CMK (cell line): ENCODE measurements at places on chromosomes 7 and 10.

- no peak for DNase-seq
These were observed 417.5 kb downstream of the KCNMA1 start for GRCh38 chr10:77220150-77220549.

- DNase-seq: no peak
These were observed 61.5 kb downstream of the GDI2 start for GRCh38 chr10:5751601-5752253.

GRCh38 chr10:28432210-28432676 lies 100.7 kb upstream of the WAC start:
- DNase-seq: no peak

DNA sequence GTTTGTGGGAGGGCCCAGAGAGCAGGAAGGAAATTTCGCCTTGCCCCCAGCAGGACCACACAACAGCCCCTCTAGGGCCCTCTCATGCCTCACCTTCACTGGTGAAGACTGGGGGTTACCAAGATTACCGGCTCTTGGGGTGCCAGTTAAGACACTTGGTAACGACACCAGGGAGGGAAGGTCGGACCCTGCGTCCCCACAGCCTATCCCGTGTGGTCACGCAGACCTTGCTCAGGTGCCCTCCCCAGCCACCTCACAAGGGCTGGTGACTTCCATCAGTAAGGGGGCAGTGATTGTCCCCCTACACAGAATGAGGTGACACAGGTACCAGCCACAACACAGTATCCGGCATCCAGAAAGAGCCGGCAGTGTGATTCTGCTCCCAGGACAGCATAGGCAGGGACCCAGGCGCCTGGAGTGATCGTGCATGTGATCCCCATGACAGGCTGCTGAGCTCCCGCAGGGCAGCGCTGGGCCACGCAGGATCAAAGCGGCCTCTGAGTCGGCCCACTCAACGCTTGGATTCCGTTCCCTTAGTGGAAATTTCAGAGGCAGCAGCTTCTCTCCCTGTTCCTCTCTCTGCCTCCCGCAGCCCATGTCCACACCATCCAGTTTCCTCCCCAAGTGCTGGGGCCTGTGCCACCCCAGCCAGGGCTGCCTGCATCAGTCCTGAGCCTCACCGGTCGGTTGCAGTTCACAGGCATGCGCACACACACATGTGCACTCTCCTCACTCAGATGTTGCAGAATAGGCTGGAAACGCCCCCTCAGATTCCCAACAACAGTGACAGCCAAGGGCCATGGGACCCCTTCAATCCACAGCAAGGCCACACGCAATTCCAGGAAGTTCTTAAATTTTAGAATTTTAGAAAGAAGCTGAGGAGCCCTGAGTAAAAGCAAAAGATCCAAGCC lies 35.8 kb downstream of the CAMK2B start:
- DNase-seq: no peak

DNA sequence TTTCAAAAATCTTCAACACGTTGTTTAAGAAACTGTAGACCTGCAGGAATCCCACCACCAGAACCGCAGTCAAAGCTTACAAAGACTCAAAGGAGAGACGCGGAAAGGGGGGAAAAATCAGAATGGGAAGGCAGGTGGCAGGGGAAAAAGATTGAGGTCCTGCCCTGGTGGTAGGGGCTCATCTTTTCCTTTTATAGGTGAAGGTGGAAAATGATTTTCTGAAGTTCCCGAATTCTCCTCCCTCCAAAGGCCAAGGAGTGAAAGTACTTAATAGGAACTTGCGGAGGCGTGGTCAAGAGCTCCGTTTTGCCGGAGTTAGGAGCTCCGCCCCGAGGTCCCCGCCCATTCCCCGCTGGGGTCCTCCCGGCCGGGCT lies 724 bp downstream of the BBIP1 start:
- peak; percentile 75 for DNase-seq

DNA sequence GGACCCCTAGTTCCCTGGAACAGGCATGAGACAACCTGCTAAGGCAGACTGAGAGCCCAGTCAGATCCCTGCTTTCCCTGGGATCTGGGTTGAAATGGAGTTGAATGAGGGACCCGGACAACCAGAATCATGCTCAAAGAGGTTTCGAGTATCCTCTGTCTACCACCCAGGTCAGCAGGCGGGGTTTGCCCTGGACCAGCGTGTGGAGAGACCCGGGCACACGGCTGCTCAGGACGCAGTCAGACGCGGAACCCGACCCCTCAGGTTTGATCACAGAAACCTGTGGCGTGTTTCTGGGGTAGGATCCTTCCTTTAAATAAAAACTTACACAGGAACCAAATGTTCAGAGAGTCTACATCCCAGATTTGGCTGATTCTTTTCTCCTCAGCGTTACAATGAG lies 330.6 kb downstream of the PTPRN2 start:
- DNase-seq: no peak

- DNase-seq: no peak
These were observed 17.8 kb upstream of the CCDC71L start for GRCh38 chr7:106678795-106679152.

DNA sequence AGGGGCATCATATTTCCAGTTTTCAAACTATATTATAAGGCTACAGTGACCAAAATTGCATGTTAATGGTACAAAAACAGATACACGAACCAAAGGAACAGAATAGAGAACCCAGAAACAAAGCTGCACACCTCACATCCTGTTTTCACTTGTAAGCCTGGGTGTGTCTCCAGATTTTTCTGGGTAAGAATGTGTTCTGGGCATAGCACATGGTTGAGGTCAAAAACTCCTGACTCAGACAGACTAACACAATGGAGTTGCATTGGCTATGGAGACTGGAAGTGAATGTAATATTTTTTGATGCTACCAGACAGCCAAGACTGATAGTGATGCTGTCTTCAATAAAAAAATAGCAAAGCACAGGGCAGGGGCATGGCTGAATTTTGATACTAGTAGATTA lies 1175.2 kb downstream of the NXPH1 start:
- DNase-seq: no peak

DNA sequence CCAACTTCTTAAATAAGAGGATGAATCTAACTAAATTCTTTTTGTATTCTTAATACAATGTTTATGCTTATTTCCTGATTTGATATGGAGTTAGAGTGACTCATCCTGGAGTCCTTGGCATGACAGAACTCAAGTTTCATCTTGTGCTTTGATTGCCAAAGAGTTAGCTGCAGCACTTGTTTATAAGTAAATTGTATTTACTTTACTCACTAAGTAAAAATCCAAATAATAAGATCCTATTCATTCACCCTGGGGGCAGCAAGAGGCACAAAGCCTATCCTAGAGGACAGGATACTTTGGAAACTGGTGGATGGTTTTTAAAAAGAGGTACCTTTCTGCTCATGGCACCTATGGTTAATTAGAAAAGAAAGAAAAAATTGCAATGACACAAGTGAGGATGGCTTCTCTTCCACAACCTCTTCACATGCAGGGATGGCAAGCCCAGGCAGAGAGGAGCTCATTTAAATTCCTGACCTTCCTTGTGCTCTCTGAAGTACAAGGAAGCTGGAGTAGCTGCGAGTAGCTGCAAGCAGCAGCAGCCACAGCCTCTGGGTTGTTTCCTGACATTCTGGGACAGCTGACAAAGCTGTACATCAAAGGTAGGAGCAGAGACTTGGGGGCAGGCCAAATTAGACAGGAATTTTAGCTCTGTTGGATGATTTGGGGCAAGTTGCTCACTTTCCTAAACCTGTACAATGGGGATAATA lies 28.5 kb upstream of the CROT start:
- DNase-seq: no peak

GRCh38 chr10:74460812-74461211 lies 309.8 kb downstream of the ADK start:
- no peak for DNase-seq

DNA sequence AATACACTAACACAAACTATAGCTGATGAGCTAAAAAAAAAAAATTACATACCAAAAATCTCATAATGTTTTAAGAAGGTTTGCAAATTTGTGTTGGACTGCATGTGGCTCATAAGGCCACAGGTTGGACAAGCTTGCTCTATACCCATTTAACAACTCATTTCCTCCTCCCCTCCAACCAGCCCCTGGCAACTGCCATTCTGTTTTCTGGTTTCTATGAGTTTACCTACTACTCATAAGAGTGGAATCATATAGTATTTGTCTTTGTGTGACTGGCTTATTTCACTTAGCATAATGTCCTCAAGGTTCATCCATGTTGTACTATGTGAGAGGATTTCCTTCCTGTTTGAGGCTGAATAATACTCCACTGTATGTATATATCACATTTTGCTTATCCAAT lies 100.4 kb upstream of the ARHGAP21 start:
- DNase-seq: no peak

- no peak for DNase-seq
These were observed 85.3 kb upstream of the PCLO start for GRCh38 chr7:83248000-83248399.
